Osteocyte (in vitro differentiated cells): ENCODE measurements at places on chromosomes 13 and 19. TPM values are rescaled to one million over a fixed set of nuclear protein-coding genes. Genes with fewer than 3 reads are reported as not detected.
A peak's percentile ranks its signal among the peaks of the same experiment; 100 is the strongest.

FIZ1 gene
- total RNA-seq, result 17.0 and 19.1 TPM in 2 replicates

NFIX gene
- total RNA-seq, result 87.0 and 93.7 TPM in 2 replicates

TYROBP gene
- not detected in 2 replicates for total RNA-seq

ELSPBP1 gene
- total RNA-seq, result not detected in 2 replicates

OR7D2 gene
- total RNA-seq, result 0.86 and 1.1 TPM in 2 replicates

S1PR5 gene
- total RNA-seq, result 0.83 and 1.8 TPM in 2 replicates

SERTM1 gene
- not detected in 2 replicates for total RNA-seq

GRCh38 chr19:3284759-3285646 is 60.5 kb downstream of the CELF5 start:
- H3K27me3 ChIP-seq, result peaks cover 40% of the 10 kb centered on the region
- no peak for DNase-seq
- peaks cover 9% of the 10 kb centered on the region for H3K4me1 ChIP-seq
- H3K36me3 ChIP-seq, result no peaks in the 10 kb centered on the region
- H3K4me3 ChIP-seq, result no peak overlapping the region

DNA sequence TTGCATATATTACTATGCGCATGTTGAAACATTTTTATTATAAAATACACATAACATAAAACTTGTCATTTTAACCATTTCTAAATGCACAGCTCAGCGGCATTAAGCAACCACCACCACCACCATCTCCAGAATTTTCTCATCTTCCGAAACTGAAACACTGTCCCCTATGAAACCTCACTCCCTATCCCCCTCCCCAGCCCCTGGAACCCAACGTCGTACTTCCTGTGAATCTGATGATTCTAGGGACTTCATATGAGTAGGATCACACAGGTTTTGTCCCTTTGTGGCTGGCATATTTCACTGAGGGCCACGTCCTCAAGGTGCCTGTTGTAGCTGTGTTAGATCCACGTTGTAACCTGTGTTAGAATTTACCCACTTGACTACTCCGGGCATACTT is 716 bp upstream of the MAP2K2 start:
- H3K4me3 ChIP-seq, result peak overlapping the region; percentile 52
- no peak for DNase-seq
- no peak overlapping the region for H3K27ac ChIP-seq
- H3K27me3 ChIP-seq, result no peaks in the 10 kb centered on the region
- peaks cover 23% of the 10 kb centered on the region for H3K4me1 ChIP-seq

DNA sequence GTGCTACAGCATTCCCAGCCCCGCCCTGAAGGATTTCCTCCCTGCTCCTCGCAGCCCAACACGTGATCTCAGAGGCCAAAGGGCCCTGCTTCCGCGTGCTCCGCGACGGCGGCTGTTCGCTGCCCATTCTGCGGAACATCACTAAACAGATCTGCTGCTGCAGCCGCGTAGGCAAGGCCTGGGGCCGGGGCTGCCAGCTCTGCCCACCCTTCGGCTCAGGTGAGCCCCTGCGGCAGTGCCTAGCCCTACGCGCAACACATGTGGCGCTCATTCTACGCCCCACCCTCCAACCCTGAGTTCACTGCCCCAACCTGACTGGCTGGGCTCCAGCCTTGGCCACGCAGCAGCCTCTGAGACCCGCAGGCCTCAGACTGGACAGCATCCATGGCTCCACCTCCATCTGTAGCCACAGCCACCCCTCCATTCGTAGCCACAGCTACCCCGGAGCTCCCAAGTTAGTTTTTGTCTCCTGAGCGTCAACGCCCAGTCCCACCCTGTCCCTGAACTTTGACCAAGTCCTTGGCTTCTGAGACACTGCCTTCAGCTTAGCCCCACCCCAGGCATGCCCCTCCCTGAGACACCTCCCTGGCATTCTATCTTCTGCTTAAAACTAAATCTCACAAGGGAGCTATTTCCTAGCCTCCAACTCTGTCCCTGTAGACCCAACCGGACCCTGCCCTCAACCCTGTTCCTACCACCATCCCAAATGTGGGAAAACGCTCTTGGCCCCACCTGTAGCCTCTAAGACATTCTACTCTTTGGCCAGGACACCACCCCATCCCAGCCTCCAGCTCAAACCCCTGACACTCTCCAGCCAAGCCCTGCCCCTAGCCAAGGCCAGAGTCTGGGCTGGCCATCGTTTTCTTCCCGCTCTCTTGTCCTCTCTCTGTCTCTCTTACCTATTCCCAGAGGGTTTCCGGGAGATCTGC is 6.4 kb downstream of the LTBP4 start:
- no peaks in the 10 kb centered on the region for H3K36me3 ChIP-seq
- H3K4me3 ChIP-seq, result no peak overlapping the region
- peak overlapping the region; percentile 16 for H3K27ac ChIP-seq

GRCh38 chr13:102977471-102977870 is 88.7 kb downstream of the SLC10A2 start:
- no peak for DNase-seq
- no peak overlapping the region for H3K4me3 ChIP-seq
- peaks cover 15% of the 10 kb centered on the region for H3K27me3 ChIP-seq
- no peaks in the 10 kb centered on the region for H3K36me3 ChIP-seq
- H3K4me1 ChIP-seq, result peaks cover 38% of the 10 kb centered on the region

DNA sequence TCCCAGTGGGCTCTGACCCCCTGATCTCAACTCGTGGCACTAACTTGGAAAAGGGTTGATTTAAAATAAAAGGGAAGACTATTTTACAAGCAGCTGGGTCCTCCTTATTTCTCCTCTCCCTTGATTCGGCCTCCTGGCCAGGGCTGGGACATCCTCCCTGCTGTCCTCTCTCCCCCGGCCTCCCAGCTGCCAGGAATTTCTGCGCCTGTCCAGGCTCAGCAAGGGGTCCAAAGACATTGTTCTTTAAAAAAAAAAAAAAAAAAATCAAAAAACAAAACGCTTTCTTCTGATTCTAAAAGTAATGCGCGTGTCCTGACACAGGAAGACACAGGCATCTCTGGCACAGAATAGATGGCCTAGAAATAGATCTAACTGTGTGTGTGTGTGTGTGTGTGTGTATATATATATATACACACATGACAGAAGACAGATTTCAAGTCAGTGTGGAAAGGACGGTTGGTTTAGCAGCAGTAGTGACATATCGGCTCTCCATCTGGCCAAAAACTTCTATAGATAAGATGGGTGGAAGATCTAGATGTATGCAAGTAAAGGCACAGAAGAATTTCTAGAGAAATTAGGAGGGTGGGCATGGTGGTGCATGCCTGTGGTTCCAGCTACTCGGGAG is 12.3 kb upstream of the LENG8 start:
- peaks cover 5% of the 10 kb centered on the region for H3K4me1 ChIP-seq
- peaks cover 8% of the 10 kb centered on the region for H3K36me3 ChIP-seq
- no peaks in the 10 kb centered on the region for H3K27me3 ChIP-seq

DNA sequence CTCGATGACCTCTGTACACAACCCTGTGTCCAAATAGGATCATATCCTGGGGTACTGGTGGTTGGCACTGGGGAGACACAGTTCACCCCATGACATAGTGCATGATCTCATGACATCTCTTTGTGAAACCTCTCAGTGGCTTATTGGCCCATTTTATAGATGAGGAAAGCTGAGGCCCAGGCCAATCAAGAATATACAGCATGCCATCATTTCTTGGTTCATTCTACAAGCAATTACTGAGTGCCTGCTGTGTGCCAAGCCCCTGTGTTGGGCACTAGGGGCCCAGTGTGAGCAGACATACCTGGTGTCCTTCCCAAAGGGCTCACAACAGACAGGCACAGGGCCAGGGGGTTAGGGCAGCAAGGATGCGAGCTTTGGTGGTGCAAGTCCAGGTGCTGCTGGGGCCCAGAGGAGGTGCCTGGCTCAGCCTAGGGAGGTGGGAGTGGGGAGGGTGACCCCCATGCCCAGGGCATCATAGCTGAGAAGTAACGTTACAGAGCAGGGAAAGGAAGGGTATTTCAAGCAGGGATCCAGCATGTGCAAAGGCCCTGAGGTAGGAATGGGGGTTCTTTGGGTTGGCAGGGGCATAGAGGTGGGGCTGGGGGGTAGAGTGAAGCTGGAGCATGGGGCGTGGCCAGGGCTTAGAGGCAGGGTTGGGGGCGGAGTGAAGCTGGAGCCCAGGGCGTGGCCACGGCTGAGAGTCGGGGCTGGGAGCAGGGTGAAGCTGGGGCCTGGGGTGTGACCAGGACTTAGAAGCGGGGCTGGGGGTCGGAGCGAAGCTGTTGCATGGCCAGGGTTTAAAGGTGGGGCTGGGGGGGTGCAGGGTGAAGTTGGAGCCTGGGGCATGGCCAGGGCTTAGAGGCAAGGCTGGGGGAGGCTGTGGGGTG is 20.7 kb downstream of the COLGALT1 start:
- H3K27ac ChIP-seq, result no peak overlapping the region
- no peak for DNase-seq
- peaks cover 1% of the 10 kb centered on the region for H3K4me1 ChIP-seq
- peaks cover 34% of the 10 kb centered on the region for H3K36me3 ChIP-seq

DNA sequence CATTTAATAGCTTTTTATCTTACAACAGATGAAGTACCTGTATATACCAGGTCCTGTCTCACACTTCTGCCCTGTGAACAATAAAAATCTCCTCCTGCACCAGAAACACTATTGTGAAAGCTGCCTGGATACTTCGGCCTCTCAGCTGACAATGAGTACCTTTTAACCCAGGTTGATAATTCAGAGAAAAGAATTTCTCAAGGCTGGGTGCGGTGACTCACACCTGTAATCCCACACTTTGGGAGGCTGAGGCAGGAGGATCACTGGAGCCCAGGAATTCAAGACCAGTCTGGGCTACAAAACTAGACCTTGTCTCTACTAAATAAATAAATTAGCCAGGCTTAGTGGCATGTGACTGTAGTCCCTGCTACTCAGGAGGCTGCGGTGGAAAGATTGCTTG is 65.3 kb upstream of the TM9SF2 start:
- no peak overlapping the region for H3K27ac ChIP-seq
- H3K36me3 ChIP-seq, result no peaks in the 10 kb centered on the region
- H3K4me3 ChIP-seq, result no peak overlapping the region
- H3K4me1 ChIP-seq, result peaks cover 17% of the 10 kb centered on the region

DNA sequence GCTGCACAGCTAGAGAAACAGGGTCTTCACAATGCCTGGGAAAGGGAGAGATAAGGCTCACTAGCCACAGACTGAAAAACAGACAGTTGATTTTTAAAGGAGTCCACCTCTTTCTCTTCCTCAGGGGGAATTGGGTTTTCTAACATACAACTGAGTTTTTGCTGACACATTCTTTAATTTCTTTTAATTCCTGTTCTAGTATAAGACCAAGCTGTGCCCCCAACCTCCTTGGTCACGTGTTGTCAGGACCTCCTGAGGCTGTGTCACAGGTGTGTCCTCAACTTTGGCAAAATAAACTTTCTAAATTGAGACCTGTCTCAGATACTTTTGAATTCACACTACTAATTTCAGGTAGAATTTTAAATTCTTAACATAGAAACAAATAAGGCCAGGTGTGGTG is 12.1 kb upstream of the ZNF492 start:
- H3K36me3 ChIP-seq, result no peaks in the 10 kb centered on the region
- H3K27me3 ChIP-seq, result no peaks in the 10 kb centered on the region
- peak; percentile 6 for DNase-seq
- no peaks in the 10 kb centered on the region for H3K4me1 ChIP-seq

DNA sequence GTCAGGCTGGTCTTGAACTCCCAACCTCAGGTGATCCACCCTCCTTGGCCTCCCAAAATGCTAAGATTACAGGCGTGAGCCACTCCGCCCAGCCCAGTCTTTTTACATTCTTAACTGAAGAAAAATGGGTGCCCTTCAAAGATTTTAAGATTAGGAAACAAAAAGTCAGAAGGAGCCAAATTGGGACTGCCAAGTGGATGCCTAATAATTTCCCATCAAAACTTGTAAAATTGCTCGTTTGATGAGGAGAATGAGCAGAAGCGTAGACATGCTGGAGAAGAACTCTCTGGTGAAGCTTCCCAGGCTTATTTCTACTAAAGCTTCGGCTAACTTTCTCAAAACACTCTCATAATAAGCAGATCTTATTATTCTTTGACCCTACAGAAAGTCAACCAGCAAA is 31.3 kb downstream of the NUMBL start:
- H3K27ac ChIP-seq, result no peak overlapping the region
- no peaks in the 10 kb centered on the region for H3K36me3 ChIP-seq
- DNase-seq, result no peak
- peaks cover 14% of the 10 kb centered on the region for H3K4me1 ChIP-seq
- H3K27me3 ChIP-seq, result peaks cover 3% of the 10 kb centered on the region

- no peaks in the 10 kb centered on the region for H3K27me3 ChIP-seq
- H3K36me3 ChIP-seq, result peaks cover 4% of the 10 kb centered on the region
Observed at GRCh38 chr19:55644842-55645511, 1.5 kb downstream of the ZNF581 start.

- peaks cover 5% of the 10 kb centered on the region for H3K4me1 ChIP-seq
- no peaks in the 10 kb centered on the region for H3K36me3 ChIP-seq
- H3K27me3 ChIP-seq, result peaks cover 33% of the 10 kb centered on the region
- DNase-seq, result no peak
Observed at GRCh38 chr19:6500837-6501739, 1.0 kb downstream of the TUBB4A start.

DNA sequence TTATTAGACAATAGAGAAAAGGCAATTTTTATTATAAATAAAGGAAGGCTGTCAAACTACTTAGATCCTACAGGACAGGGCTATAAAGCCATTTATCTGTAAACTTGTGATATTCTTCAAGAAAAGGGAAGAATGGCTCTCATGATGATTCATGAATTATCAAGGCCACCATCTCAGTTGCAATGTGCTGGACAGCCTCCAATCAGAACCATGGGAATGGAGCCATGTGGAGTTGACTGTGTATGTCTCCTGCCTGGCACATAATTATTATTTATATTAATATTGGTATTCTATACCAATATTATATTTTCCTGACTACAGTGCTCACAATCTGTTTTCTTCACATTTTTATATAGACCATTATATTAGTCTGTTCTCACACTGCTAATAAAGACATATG is 560.5 kb upstream of the MIR17HG start:
- no peak for DNase-seq
- no peak overlapping the region for H3K4me3 ChIP-seq
- no peaks in the 10 kb centered on the region for H3K36me3 ChIP-seq
- H3K27ac ChIP-seq, result no peak overlapping the region
- H3K27me3 ChIP-seq, result peaks cover 3% of the 10 kb centered on the region

GRCh38 chr19:20558011-20558410 is 7.6 kb downstream of the ZNF737 start:
- DNase-seq, result no peak
- no peak overlapping the region for H3K4me3 ChIP-seq
- no peaks in the 10 kb centered on the region for H3K27me3 ChIP-seq
- H3K36me3 ChIP-seq, result peaks cover 75% of the 10 kb centered on the region
- H3K4me1 ChIP-seq, result peaks cover 1% of the 10 kb centered on the region
- no peak overlapping the region for H3K27ac ChIP-seq

DNA sequence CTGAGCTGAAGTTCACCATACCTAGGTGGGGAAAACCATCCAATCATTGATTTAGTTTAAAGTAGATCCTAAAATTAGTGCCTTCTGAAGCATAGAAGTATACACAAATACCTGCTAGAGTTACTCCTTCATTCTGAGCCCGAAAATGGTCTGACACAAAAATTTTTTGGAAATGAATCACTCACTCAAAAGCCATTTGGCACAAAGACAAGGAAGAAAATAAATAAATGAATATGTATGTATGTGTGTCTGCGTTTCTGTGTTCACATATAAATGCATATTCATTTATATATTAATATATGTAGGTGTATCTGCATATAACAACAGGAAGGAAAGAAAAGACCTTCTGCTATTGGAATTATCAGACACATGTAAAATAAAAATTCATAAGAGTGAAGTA is 614.4 kb upstream of the PCDH9 start:
- no peak overlapping the region for H3K27ac ChIP-seq
- H3K4me1 ChIP-seq, result no peaks in the 10 kb centered on the region
- H3K36me3 ChIP-seq, result no peaks in the 10 kb centered on the region
- H3K27me3 ChIP-seq, result no peaks in the 10 kb centered on the region
- no peak for DNase-seq
- H3K4me3 ChIP-seq, result no peak overlapping the region

- H3K27ac ChIP-seq, result no peak overlapping the region
- H3K36me3 ChIP-seq, result no peaks in the 10 kb centered on the region
Observed at GRCh38 chr13:64186503-64187250, 2771.0 kb upstream of the PCDH20 start.

GRCh38 chr13:99507551-99507950 is 6.3 kb downstream of the TM9SF2 start:
- H3K27ac ChIP-seq, result no peak overlapping the region
- H3K4me1 ChIP-seq, result peaks cover 45% of the 10 kb centered on the region
- H3K27me3 ChIP-seq, result no peaks in the 10 kb centered on the region
- H3K4me3 ChIP-seq, result no peak overlapping the region
